Stimulated activated CD4-positive, alpha-beta T cell treated with anti-CD3 and anti-CD28 coated beads, Interleukin-12 subunit alpha, Interleukin-12 subunit beta, amount 100 ng/mL, for 24 hours (primary cell): ENCODE measurements at places on chromosomes 1 and 21.

GRCh38 chr1:95096218-95096841 lies 20.8 kb upstream of the TLCD4 start:
- no peak for DNase-seq

DNA sequence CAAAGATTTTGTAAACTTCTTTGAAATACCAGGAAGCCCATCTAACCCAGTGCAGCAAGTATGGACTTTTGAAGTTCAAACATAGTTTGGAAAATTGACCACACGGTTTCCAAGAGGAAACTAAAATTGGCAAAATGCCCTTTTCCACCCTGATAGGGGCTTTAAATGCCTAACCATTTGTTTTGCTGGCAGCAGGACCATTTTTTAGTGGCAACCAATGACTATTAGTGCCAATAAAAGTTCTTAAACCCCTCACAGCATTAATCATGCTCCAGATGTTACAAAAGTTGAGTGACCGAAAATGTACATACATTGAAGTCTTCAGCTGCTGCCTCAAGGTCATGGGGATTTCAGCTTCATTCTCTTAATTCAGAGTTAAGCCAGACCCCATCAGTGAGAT lies 46.4 kb upstream of the ENAH start:
- no peak for DNase-seq

GRCh38 chr1:216054600-216054999 lies 368.6 kb downstream of the USH2A start:
- DNase-seq, result no peak

DNA sequence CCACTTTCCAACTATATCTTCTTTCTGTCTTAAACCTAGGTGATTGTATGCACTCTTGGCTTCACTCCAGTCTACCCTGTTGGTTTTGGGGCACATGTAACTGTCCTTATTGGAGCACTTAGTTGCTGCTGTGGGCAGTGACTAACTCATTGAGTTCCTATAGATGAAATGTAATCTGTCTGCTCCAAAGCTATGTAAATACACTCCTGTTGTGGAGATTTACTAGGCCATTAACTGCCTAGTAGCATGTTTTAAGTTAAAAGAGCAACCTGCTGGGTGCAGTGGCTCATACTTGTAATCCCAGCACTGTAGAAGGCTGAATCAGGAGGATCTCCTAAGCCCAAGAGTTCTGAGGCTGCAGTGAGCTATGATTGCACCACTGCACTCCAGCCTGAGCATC lies 137.6 kb downstream of the ZMYM4 start:
- DNase-seq, result no peak

- no peak for DNase-seq
Measured at GRCh38 chr1:59034925-59035324, 251.1 kb upstream of the JUN start.

DNA sequence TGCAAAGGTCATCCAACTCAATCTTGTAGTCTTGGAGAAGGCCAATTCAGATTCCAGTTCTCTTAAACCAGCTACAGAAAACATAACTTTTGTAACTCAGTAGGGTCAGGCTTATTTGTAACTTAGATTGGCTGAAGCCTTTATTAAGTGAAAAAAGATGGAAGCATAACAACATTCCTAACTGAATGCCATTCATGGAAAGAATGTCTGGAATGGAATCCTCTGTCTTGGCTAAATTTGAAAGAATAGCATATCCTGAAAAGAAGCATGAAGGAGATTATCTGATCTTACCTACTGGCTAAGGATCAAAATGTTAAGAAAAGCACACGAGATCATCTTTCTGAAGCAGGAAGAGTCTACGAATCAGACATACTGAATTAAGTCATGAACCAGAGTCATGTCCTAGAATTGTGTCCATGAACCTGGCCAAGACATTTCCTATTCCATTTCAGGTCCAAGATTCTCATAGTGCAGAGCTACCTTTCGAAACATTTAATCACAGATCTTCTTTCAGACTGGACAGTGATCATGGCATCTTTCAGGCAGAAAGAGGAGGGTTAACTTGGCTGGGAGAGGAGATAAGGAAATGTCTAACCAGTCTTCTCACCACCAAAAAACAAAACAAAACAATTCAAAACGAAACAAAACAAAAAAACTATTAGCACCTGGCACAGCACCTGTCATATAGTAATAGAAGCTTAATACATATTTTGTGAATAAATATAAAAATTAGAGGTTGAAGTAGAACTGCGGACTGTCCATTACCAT lies 75.6 kb downstream of the XCL2 start:
- no peak for DNase-seq

DNA sequence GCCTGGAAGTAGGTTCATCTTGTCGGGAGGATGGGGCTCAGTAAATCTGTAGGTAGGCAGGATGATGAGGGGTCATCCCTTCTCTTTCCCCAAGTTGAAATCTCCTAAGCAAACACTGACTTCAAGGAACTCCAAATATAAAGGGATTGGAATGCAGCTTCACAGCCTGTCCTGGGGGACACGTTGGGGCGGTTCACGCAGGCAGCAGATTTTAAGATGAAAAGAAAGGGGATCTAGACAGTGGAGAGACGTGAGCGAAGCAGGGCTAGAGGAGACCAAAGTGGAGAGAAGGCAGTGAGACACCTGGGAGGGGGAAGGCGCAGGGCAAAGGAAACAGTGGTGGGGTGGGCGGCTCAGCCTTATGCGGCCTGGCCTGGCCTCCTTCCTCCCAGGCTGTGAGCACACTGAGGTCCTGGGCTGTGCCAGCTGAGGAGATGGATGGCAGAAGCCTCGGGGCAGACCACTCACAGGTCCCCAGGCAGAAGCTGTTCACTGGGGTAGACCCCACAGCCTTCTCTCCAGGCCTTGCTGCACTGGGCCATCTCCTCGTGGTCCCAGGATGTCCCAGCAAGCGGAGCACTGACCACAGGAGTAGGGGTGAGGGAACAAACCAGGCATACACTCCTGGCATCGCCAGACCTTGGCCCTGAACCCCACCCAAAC lies 51.7 kb downstream of the TOR1AIP2 start:
- DNase-seq, result no peak

DNA sequence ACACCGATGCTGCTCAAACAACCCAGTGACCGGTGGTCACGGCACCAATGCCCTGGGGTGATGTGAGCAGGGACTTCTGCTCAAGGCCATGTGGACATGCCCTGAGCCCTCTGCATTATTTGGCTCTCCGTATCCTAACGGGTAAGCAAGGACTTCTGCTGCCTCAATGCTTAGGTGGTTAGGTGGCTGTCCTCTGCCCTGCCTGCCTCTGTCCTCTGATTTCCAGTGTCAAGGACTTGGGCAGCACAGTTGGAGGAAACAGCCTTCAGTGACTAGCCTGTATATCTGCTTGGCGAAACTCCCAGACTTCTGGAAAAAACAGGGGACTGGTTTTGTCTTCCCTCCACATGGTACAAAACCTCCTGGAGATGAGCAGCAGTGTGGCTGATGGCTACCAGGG lies 34.5 kb downstream of the DNAJC11 start:
- no peak for DNase-seq
